ENCODE measurements at places on chromosomes 7 and 10.

GRCh38 chr7:30970594-30971094 is 6.9 kb downstream of the GHRHR start:
- DNase-seq, result peak; percentile 39

GRCh38 chr7:135918134-135918533 is 59.0 kb downstream of the MTPN start:
- no peak for DNase-seq

DNA sequence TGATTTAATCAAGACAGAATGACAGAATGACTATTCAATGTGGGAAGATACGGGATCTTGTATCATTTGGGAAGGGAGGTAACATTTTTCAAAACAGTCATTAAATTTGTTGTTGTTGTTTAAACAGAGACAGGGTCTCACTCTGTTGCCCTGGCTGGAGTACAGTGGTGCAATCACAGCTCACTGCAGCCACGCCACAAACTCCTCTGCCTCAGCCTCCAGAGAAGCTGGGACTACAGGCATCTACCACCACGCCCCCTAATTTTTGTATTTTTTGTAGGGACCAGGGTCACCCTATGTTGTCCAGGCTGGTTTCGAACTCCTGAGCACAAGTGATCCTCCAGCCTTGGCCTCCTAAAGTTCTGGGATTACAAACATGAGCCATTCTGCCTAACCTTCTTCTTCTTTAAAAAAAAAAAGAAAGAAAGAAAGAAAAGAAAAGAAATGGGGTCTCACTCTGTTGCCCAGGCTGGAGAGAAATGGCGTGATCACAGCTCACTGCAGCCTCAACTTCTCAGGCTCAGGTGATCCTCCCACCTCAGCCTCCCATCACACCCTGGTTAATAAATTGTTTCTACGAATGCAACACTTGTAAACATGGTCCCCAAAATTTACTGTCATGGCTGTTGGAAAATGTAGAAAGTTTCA is 24.3 kb downstream of the YWHAG start:
- DNase-seq, result no peak

DNA sequence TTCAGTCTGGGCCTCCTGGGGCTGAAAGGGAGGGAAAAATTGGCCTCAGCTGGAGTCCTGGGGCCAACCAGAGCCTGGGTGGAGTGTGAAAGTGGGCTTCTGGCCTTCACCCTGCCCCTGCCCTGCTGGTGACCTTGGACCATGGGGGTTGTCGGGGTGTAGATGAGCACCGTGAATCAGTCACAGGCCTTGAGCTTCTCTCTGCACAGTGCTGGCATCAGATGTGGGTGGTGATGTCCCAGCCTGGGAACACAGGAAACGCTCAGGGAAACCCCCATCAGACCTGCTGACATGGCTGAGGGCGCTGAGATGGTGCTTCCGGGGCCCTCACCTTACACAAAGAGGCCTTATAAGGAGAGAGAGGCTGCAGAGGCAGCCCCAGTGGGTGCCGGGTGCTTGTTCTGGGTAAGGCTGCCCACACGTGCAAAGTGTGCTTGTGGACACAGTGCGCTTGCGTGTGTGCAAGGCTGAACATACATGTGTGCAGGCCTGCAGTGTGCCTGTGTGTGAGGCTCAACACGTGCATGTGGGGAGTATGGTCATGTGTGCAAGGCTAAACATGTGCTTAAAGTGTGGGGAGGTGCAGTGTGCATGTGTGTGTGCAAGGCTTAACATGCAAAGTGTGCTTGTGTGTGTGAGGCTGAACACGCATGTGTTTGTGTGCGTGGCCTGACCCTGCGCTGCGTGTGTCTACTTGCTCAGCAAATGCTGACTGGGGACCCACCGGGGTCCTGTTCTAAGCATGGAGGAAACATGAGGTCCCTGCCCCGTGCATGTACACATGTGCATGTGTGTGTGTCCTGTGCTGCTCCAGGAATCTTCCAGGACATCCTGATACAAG is 6.5 kb downstream of the ARPC1B start:
- DNase-seq, result no peak

DNA sequence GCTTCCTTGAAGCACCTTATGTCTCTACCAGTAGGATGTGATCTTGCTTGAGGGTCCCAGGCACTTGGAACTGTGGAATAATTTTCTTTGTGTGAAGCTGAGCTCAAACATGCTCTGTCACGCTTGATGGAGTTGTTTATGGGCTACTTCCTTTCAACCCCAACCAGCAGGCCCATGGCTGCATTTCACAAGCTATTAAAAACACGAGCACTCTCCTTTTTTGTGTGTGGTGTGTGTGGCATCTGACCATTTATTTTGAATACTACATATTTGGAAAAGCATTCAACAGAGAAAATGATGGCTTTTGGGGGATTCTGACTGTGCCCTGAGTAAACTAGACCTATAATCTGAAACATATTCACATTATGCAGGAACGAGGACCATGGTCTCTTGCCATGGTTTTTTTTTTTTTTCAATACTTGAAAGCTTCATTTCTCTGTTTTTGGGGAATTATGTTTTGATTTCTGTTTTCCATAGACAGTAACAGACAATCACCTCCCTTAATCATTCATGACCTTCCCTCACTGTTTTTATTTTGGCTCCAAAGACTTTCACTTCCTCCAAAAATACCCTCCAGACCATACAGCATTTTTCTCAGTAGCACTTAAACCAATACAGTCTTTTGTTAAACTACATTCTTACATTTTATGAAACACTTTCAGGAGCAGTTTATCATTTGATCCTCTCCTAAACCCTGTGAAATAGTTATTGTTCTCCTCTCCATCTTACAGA is 233.6 kb upstream of the BMPER start:
- DNase-seq, result no peak

DNA sequence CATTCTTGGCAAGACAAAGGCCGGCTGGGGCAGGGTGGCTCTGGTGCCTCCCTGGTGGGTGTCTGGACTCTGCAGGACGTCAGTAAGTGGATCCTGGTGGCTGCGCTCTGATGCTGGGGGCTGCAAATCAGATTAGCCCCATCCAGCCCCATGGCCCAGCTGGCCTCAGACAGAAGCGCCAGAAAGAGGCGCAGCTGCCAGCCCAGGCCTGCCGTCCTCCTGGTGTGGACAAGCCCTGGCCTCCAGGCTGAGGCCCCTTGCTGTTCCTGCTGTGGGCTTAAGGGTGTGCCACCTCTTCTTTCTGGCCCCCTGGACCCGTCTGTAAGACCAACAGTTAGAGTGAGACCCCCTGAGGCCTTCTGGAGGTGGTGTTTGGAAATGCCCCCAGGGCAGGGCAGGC is 5.9 kb upstream of the LFNG start:
- no peak for DNase-seq

DNA sequence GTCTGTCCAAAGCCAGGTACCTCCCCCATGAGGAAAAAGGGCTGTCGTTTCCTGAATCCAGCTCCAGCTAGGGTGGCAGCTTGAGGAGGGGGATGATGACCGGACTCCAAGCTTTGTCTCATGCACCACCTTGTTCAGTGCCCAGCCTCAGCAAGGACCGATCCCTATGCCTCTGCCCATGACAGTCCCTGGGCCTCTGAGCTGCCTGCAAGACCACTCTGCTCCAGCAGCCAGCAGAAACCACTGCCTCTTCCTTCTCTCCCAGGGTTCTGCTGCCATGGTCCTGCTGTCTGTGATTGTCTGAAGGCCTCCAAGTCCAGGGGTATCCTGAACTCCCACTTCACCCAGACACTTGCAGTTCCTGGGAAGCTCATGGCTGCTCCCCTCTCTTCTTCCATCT is 21.3 kb upstream of the GDF10 start:
- DNase-seq, result no peak

DNA sequence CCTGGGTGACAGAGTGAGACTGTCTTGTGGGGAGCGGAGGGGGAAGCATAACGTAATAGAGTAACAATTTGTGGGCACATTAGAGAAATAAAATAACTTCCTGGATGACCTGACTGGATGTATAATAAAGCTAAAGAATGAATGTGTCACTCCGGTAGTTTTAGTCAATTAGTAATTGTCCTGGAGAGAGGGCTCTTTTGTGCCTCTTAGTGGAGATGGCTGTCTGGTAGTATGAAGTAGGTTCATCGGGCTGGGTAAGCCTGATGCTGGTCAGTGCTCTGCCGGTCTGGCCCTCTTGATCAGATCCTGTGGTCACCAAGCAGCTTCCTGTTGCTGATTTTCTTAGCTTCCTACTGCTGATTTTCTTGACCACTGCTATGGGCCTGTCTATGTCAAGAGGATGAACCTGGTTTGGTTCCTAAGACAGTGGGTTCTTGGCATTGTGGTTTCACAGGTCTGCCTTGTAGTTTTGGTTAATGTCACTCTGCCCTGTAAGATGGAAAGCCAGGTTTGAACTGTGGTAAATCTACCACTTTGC is 34.1 kb downstream of the ZRANB1 start:
- no peak for DNase-seq

- no peak for DNase-seq
Observed at GRCh38 chr10:70355051-70356021, 27.1 kb downstream of the LRRC20 start.

DNA sequence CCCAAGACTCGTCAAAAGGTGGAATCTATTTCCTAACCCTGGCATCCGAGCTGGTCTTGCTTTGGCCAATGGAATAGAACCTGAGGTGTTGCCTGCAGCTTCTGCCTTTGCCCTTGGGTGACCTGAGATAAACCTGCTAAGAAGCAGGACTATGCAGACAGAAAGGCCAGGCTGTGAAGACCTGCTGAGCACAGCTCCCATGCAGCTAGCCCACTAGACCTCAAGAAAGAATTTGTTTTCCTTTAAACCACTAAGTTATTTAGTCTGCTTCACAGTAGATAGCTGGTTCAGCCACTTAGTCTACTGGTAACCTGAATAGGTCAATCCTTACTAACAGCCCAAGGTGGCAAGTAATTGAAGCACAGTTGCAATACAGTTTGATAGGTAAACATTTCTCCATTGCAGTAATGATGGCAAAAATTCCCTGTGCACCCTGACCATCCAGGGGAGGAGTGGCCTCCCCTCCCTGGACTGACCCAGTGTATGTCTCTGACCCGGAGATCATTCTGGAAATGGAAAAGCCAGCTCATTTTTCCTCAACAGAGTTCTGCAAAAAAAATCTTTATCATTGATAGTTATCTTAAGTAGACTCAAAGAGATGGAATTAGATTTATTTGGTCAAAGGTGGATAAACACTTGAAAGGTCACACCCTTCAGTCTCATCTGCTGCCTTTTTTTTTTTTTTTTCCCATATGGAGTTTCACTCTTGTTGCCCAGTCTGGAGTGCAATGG is 20.0 kb downstream of the TNS3 start:
- DNase-seq, result no peak

GRCh38 chr10:119022846-119023552 is 6.5 kb upstream of the NANOS1 start:
- DNase-seq, result peak; percentile 67

GRCh38 chr7:7399707-7400106 is 136.0 kb downstream of the COL28A1 start:
- no peak for DNase-seq

Data from NCI-H2171 treated with DMSO at 0.1 percent for 48 hours (cell line).